Fibroblast of skin of abdomen (primary cell): ENCODE measurements at places on chromosomes 12 and 14.

DNA sequence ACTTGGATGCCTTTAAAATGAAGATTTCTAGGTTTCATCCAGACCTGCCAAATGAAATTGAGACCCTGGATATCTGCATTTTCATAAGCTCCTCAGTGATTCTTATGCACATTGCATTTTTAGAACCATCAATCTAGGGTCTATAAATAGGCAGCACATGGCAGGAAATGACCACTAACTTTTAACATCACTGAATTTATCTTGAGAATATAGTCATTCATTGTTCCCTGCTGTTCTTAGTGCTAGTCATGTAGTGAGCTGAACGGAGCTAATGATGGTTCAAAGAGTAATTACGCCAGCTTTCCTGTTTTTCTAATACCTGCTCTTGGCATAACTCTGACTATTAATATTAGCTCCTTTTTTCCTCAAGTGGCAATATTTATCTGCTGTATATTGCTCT, 91.6 kb downstream of the TPH2 start:
- DNase-seq = no peak

GRCh38 chr12:91364471-91365184, 182.0 kb upstream of the DCN start:
- peak; percentile 78 for DNase-seq

GRCh38 chr12:103455020-103455763, 40.6 kb downstream of the C12orf42 start:
- no peak for DNase-seq

DNA sequence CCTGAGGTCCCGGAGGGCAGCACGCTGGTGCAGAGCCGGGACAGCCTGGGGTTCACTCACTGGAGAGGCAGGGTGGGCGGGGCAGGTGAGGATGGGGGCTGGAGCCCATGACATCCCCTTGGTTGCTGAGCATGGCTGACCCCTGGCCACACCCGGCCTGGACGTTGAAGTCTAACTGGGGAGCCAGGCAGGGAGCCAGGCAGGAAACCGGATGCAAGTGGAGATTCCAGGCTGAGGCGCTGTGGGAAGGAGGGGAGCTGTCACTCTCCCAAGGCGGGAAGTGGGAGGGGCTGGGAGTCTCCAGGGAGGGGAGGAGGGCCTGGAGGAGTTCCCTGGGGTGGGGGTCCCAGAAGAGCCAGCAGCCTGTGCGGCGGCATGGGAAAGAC, 7.7 kb upstream of the INF2 start:
- peak; percentile 81 for DNase-seq

DNA sequence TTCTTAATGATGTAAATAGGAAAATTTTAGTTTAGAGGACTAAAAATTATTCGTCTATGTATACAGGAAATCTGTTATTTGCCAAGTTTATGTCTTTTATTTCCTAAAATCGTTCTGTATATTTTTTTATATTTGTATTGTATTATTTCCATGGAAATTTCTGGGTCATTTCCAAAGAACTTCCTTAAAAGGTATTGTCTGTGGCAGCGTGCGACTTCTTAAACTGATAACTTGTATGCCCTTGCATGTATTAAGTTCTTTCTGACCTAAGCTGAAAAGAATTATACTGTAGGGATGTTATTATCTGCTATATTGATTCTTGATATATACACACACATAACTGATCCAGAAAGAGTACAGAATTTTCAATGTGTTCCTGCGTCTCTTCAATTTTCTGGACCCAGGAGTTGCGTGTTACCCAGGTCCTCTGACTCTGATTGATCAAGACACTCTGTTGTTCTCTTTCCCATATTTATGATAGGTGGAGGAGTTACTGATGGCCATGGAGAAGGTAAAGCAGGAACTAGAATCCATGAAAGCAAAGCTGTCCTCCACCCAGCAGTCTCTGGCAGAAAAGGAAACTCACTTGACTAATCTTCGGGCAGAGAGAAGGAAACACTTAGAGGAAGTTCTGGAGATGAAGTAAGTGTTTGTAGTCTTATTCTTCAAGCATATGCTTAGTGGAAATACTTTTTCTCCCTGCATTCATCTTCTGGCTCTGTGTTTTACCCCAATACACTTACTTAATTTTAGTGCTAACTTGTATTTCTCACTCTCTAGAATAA, 298.5 kb downstream of the ERC1 start:
- DNase-seq = no peak

DNA sequence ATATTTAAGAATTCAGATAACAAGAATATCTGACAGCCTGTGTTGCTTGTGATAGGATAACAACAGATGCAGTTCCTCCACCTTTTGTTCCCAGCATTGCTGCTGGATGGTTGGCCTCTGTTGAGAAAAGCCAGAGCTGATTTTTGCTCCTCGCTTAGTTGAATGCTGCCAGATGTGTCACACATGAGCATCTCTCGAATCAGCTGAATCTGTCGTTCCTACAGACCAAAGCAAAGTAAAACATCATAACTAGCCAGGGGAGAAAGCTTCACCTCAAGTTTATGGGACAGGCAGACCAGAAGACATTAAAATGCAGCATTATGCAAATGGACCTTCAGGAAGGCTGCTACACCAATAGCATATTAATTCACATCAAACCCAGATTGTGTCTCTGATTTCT, 20.1 kb downstream of the RACGAP1 start:
- no peak for DNase-seq

GRCh38 chr12:41459111-41459905, 271.2 kb downstream of the PDZRN4 start:
- no peak for DNase-seq

DNA sequence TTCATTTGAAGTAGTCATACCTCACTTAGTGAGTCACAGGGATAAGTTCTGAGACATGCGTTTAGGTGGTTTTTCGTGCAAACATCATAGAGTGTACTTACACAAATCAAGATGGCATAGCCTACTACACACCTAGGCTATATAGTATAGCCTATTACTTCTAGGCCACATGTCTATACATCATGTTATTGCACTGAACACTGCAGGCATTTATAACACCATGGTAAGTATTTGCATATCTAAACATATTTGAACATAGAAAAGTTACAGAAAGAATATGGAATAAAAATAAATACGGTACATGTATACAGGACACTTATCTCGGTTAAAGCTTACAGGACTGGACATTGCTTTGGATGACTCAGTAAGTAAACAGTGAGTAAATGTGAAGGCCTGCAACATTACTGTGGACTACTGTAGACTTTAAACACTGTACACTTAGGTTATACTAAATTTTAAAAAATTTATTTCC, 670.6 kb downstream of the SLC16A7 start:
- peak; percentile 35 for DNase-seq

DNA sequence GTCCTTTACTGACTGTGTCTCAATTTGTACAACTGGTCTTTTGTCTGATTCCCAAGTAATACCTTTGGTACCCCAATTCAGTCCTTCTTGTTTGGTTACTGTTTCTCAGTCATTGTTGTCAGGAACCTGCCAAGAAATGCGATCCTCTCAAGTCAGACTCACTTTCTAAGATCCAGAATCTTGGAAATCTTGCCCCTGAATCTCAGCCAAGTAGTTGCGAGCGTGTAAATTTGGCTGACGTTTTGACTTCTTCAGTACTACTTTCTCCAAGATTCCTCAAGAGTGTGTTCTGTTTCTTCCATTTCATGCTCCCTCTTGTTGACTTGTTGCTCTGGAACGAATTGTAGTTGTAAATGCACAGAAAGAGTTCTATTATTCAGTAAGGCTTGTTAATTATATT, 114.0 kb downstream of the MSRB3 start:
- no peak for DNase-seq

DNA sequence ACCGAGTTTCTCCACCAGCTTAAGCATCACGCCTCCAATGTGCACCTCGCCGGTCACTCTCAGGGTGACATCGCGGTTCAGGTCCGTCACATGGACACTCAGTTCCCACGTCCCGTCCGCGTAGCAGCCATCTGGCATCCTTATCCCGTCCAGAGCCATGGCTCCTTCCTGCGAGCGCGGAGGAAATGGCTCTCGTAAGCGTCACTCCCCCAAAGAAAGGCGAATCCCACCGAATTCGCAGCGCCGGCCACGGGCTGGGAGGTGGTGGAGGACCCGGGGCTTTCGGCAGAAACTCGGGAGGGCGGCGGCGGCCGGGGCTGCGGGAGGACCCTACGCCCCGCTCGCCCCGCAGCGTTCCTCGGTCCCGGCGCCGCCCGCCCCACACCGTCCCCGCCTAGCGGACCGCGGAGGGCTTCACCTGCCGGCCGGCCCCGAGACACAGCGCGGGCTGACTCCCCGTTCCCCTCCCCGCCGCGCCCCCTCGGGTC, 396 bp downstream of the FERMT2 start:
- peak; percentile 41 for DNase-seq

- DNase-seq = no peak
Observed at GRCh38 chr12:22653075-22653474, 28.1 kb downstream of the ETNK1 start.

DNA sequence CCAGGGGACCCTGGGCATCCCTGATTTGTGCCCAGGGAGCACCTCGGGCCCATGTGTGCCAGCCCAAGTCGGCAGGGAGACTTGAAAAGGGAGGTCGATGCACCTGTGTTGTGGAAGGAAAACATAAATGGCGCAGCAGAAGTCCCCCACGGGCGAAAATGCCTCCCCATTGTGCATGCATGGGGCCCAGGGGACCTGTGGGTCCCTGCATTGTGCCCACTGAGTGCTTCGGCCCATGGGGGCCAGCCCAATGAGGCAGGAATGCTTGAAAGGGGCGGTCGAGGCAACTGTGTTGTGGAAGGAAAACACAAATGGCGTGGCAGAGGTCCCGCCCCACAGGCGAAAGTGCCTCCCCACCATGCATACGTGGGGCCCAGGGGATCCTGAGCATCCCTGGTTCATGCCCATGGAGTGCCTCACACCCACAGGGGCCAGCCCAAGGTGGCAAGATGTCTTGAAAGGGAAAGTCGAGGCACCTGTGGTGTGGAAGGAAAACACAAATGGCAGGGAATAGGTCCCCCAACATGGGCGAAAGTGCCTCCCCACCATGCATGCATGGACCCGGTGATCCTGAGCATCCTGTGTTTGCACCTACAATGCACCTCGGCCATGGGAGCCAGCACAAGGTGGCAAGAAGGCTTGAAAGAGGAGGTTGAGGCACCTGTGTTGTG, 368.0 kb downstream of the ALG10 start:
- no peak for DNase-seq

GRCh38 chr14:91396013-91396660, 21.5 kb downstream of the CCDC88C start:
- no peak for DNase-seq

GRCh38 chr14:77458249-77458950, 507 bp downstream of the AHSA1 start:
- peak; percentile 21 for DNase-seq

DNA sequence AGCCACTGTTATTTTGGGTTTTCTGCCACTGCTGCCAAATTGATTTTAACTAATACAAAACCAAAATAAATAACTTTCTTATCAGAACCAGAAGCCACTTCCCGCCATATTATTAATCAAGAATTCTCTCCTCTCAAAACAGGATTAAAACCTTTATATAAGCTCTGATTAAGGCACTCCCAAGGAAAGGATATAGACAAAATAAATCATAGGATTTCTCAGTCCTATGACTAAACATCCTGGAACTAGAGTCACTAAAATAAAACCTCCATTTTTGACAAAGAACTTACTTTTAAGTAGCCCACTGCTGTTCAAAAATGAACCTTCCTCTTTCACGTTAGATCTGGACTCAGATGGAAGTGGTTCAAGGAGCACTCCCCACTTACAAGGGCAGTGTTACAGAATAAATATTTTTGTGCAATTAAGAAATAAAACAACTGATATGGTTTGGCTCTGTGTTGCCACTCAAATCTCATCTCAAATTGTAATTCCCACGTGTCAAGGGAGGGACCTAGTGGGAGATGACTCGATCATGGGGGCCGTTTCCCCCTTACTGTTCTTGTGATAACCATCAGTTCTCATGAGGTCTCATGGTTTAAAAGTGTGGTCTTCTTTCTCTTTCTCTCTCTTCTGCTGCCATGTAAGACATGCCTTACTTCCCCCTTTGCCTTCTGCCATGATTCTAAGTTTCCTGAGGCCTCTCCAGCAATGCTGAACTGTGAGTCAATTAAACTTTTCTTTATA, 26.4 kb downstream of the GXYLT1 start:
- DNase-seq = peak; percentile 30

- peak; percentile 14 for DNase-seq
Observed at GRCh38 chr14:85387181-85387580, 142.8 kb upstream of the FLRT2 start.

DNA sequence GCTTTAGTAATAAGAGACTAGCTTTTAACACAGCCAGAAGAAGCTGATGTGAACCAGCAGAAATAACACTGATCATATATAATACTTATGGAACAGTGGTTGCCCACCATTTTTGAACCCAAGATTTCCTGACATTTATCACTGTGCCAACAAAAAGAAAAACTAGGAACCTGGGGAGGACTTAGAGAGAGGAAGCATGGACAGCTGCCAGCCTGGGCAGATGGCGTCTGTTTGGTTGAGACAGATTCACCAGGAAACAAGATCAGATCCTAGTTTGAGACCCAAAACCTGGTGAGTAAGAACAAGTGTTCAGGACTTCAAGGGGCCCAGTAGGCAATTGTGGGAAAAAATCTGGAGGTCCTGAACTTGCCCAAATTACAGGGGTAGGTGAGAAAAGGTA, 95.3 kb downstream of the BICD1 start:
- DNase-seq = no peak

GRCh38 chr12:38745601-38746000, 159.8 kb downstream of the CPNE8 start:
- no peak for DNase-seq
